ENCODE measurements at places on chromosomes 4 and X.
A peak's percentile ranks its signal among the peaks of the same experiment; 100 is the strongest.

DNA sequence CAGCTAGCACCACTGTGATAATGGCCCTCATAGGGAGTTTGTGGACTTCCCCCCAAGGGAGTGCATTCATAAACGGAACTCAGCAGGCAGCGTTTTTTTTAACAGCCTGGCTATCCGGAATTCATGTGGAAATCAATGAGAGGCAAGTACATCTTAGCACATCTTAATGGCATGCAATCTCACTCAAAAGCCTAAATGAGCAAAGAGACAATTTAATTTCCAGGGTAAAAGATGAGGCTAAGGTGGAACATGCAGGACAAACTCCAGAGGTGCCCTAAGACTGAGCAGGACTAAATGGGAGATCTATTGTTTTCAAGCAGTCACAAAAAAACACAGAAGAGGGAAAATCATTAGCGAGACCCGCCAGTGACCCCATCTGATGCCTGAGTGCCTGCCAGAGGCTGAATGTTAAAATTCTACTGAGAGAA, 243.5 kb upstream of the KCNIP4 start:
- no peak for DNase-seq

GRCh38 chr4:10534820-10535219, 77.6 kb upstream of the ZNF518B start:
- no peak for DNase-seq

- no peak for DNase-seq
Measured at GRCh38 chr4:7144374-7145290, 47.7 kb upstream of the SORCS2 start.

DNA sequence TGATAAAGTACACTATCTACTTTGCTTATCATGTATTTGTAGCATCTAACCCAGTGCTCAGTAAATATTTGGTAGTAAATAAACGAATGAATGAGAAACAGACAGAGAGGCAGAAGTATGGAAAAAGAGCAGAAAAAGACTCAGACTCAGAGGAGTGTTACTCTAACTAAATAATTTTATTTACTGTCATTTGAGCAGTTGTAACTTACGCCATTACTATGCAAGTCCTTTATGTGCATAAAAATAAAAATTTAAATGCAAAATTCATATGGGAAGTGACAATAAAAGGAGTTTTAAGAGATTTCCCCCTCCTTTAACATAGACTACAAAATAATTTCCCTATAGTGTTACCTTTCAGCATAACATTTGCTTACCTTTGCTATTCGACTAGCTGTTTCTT, 49.5 kb downstream of the ZAR1 start:
- no peak for DNase-seq

DNA sequence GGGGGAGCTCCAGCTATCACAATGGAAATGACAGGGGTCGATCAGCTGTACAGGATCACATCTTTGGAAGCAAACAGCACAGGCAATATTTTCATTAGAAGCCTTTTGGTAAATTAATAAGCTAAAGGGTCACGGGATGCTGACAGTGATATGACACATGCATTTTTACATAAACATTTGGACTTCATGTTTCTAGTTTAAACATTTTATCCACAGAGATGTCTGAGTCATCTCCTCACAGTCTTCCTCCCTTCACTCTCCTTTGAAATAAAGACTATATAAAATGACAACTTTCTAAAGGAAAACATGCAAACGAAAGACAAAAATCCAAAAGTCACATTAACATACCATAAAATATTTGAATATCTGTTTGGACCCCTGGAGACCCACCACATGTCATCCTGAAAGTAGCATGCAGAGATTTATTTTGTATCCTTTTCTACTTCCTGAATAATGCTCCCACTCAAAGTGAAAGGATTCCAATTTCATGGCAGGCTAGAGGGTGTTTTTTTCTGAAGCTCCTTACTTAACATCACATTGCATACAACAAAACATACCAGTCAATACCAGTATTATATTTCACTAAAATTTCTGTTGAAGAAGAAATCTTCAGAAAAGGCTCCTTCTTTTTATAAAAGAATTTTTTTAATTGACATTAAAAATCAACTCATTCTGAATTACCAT, 200.1 kb upstream of the PPARGC1A start:
- no peak for DNase-seq

GRCh38 chr4:184955636-184956035, 62.7 kb upstream of the HELT start:
- DNase-seq = no peak

- peak; percentile 5 for DNase-seq
Measured at GRCh38 chr4:72567821-72568675, 973 bp downstream of the ADAMTS3 start.

- no peak for DNase-seq
Measured at GRCh38 chr4:122775987-122776836, 43.7 kb downstream of the BBS12 start.

DNA sequence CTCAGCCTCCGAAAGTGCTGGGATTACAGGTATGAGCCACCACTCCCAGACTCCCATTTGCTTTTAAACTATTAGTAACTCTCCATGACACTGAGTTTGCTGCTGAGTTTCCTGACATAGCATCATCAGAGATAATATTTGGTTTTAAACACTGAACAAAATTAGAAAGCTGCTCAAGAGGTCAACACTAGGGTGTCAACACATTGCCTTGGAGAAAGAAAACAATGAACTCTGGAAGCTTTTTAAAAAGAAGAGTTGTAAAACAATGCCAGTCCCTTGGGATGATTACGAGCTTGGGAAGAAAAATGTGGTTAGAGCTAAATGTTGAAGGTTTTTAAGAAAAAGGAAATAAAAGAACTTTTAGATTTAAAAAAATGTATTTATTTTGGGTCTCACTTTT, 264.8 kb downstream of the CAMK2D start:
- DNase-seq = no peak

DNA sequence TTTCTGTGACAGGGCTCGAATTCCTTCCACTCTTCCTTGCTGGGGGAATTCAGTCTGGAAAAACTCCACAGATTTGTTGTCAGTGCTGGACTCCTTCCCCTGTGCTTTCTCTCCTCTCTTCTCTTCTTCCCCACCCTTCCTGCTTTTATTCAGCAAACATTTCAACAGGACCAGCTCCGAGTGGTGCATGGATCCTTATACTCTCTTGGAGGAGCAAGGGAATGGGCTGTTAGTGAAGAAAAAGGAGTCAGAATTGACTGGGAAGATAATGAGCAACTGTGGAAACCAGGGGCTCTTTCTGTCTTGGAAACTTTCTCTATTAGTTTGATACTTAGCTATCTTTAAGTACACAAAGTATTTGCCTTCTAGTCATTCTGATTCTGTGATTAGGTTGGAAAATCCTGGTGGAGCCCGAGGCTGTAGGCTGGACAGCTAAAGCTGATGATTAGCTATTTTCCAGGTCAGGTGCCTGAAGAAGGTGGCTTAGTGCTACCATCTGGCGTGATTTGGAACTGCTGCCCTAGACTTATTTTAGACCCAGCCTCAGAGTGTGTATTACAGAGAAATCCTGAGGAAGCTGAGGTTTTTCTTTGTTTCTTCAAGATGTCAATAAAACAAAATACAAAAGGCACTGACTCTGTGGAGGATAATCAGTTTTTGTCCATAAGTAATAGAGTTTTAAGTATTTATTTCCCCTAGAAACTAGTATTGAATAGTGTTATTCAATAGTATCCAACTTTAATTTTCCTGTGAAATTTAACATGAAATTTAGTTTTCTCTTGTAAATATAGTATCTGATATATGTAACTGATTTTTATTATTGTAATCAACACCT, 38.4 kb downstream of the NAP1L5 start:
- no peak for DNase-seq

GRCh38 chr4:89939546-89939945, 44.9 kb downstream of the MMRN1 start:
- DNase-seq = no peak

GRCh38 chr4:113187358-113187757, 137.9 kb downstream of the ANK2 start:
- no peak for DNase-seq

DNA sequence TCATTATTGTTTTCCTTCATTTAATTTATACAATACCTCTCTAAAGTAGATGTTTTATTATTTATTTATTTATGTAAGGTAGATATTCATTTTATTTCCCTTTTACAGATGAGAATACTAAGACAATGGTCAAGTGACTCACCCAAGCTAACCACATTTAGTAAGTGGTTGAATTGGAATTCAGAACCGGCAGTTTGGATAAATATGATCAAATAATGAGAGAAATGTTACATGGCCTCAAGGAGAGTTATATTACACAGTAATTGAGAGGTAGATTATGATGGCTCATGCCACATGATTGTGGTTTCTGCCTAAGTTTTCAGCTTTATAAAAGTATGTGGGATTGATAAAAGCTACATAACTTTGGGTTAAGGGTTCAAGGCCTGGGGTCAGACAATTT, 239.4 kb upstream of the BOD1L1 start:
- DNase-seq = no peak

- DNase-seq = no peak
Measured at GRCh38 chr4:38383646-38384121, 280.3 kb upstream of the KLF3 start.

DNA sequence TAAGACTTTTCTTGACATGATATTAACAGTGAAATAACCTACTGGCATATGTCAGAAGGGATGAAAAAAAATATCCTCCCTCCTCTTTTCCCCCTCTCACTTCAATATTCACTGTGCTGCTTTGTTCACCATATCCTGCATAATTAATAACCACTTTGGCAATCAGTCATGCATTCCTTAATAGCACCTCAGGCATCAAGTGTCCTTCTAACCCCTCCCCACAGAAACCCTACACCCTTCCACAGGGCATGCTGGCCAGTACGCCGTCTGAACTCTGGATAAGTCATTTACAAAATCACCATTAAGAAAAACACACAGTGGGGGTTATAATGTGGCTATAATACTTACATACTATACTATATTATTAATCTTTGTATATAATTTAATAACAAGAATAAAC, 165.9 kb downstream of the PDGFC start:
- DNase-seq = no peak

DNA sequence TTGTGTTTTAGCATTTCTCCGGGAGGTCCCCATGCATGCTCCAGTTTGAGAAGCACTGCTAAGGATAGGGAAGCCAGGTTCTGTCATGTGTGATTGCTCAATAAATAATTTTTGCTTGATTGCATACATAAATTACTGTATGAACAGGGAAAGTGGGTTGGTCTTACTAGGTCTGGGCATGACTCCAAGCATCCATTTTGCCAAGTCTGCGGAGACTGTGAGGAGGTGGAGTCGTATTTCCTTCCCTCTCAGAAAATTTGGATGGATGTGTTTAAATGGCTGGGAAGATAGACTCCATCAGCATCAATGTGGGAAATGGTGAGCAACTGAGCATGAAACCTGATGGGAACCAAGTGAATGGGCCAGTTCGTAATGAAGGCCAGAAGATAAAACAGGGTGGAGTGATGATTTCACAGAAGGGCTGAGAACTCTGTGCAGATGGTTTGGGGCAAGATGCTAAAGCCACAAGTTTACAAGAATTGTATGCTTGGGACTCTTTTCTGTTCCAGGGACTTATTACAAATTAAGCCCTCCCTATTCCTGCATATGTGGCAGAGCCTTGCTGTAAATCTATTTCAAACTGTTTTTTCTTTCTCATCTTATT, 84.1 kb downstream of the NHS start:
- DNase-seq = no peak

DNA sequence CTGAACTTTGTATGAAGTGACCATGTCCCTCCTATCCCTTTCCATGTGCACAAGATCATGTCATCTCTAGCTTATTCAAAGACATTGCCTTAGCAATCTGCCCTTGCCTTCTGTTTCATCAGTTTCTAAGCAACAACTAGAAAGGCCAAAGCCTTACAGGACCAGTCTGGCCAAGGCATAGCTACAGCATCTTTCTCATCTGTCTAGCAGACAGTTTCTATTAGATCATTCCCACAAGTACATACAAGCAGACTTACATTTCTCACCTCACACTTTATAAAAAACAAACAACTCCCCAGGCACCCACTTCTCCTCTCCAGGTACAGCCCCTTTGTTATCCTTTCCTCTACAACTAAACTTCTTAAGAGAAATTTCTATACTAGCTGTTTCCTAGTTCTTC, 188.7 kb upstream of the AADAT start:
- no peak for DNase-seq

DNA sequence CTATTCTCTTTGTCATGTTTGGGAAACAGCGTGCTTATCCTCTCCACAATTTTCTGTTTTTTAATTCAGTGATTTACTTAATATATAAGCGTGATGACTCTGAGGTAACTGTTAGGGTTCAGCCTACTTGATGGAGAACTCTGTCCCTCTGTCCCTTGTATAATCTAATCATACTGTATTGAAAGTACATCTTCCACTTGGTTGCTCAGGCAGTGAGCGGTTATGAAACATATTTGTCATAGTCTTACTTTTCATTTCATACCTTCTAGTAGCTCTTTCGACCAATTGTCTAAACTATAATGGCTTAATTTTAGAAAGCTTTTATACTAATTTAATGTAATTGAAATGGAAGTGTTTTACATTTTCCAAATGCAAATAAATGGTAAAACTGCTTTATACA, 469.0 kb downstream of the TLL1 start:
- DNase-seq = no peak

DNA sequence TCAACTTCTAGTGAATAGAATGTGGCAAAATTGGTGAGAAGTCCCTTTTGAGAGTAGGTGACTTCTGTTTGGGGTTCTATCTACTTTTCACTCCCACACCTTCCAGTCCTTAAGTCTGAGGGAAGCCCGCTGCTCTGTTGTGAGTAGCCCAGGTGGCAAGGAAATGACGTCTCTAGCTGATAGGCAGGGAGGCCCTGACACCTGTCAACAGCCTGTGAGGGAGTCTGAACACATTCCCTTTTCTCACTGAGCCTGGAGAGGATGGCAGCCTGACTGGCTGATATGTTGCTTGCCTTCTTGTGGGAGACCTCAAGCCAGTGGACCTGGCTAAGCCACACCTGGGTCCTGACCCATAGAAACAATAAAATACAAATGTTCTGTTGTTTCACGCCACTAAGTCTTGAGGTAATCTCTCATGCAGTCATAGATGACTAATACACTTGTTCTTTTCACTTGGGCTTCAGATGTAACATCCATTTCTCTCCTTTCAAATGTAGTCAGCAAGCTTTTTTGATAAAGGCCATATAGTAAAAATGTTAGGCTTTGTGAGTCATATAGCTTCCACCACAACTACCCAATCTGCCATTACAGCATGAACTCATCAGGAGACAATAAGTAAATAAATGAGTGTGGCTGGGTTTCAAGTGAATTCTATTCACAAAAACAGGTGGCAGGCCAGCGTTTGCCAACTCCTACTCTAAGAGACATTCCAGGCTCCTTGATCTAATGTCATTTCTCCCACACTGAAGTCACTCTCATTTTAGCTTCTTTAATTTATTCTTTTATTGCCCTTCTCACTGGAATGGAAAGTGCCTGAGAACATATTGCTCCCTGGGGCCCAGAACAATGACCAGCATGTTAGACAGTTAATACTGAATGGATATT, 265.1 kb upstream of the MAD2L1 start:
- no peak for DNase-seq

- DNase-seq = no peak
Measured at GRCh38 chr4:106679063-106679462, 310.5 kb upstream of the GIMD1 start.

DNA sequence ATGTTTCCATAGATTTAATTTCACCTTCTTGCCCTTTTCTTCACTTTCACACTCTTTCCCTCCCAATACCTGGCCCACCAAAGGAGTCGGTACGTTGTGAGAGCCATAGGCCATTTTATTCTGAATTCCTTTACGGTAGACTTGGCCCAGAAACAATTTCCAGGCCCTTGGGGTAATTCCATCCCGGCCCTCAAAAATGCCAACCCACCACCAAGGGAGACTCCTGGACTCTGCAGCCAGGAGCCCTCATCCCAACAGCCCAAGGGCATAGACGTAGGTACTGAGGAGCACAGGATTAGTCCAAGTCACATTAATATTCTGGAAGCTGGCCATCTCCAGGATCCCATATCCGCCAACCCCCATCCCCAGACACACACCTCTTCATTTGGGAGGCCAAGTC, 102.9 kb downstream of the LIMCH1 start:
- no peak for DNase-seq
